ENCODE measurements at places on chromosomes 3 and 15.
A peak's percentile ranks its signal among the peaks of the same experiment; 100 is the strongest.

DNA sequence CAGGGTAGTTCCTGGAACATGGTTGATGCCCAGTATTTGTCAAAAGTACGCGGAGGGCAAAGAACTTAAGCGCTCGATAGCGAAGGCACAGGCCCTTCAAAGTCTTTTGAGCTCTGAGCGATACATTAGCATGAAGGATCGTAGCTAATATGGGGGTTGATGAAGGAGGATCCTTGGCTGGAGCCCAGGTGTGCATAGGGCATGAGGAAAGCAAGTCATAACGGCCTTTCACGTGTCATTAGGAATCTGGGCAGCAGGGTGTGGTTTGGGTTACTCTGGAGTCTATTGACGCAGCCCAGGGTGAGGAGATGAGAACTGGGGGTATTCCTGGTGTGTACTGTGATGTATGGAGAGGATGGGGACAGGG is 31.7 kb downstream of the SPINK8 start:
- DNase-seq = peak; percentile 60

DNA sequence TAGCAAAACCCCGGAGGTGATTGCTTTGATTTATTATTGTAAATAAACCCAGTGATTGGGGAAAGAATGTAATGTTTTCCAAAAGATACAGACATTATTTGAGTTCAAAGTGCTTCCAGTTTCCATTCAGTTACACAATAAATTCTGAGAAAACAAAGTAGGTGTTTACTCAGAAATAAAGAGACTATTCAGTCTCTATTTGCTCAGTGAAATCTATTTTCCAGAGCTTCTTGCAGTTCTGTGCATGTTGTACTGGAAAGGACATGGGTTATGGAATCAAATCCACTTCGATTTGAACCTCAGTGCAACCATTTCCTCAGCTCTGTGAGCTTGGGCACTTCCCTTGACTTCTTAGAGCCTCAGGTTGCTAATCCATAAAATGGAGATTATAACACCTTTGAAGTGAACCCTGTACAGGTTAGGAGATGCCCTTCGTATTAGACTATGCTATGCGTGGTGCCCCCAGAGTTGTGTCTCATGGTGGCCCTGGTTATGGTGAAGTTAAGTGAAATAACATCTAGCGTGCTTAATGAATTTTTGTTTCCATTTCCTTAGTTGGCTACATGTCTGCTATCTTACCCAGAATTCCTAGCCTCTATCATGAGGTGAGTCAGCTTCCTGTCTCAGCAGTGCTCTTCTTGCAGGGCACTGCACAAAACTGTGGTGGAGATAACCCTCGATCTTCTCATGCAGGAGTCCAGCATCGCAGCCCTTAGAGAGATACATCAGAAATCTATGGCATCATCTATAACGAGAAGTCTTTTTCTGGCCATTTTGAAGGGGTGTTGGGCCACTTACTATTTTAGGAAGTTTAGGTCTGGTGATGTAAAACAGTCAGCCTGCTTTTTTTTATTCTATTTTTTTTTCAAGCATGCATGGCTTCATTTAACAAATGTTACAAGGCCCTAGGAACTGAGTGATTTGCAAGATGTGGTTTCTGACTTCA is 97.7 kb downstream of the RPL39L start:
- DNase-seq = no peak

DNA sequence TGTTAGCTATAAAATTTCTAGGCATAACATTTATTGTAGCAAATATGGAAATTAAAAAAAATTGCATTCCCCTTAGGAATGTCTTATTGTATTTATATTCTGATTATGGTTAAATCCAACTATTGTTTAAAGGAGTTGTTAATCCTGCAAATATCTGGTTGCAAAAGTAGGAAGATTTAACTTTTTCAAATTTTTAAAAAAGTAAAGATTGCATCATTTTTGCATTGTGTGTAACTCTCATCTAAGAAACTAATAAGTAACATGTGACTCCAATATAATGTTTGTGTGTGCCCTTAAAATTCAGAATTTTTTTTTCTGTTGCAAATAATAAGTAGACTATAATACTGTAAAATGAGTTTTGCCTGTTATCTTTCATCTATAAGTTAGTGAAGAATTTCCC is 204.1 kb upstream of the DPH6 start:
- DNase-seq = no peak

DNA sequence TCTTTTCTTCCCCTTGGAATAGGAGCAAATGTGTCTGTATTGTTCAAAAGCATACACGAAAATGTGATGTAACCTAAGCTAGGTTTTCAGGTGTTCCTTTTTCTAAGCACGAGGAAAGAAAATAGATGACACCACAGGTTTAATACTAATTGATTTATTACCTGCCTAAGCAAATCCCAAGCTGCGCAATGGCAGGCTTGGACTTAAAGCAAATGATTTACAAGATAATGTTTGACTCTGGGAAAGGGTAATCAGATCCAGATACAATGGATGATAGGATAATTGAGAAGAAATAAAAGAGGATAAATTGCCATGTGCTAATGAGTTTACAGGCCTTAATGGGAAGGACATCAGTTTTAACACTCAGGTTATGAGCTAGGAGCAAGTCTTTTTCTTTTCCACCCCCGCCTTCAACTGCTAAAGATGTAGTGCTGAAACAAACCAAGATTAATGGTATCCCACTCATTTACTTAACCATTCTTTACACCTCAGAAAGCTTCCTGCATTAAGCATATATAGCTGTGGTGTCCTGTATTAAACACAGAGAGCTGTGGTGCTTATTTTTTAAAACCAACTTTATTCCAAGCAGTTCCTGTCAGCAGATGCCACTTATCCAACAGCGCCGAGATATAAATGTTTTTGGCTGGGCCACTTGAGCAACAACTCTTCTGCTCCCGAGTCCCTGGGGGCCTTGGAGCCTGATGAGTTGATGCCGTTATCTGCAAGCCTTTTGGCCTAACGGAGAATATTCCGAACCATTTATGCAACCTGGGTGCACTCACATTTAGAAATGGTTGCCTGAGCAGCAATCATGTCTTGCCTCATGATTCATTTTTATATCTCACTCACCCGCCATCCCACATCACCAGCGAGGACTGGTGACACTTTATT is 205.5 kb downstream of the MECOM start:
- DNase-seq = no peak

GRCh38 chr3:129185783-129186182 is 2.1 kb upstream of the CNBP start:
- no peak for DNase-seq

- no peak for DNase-seq
These were observed 68.4 kb downstream of the KCNAB1 start for GRCh38 chr3:156188757-156189156.

DNA sequence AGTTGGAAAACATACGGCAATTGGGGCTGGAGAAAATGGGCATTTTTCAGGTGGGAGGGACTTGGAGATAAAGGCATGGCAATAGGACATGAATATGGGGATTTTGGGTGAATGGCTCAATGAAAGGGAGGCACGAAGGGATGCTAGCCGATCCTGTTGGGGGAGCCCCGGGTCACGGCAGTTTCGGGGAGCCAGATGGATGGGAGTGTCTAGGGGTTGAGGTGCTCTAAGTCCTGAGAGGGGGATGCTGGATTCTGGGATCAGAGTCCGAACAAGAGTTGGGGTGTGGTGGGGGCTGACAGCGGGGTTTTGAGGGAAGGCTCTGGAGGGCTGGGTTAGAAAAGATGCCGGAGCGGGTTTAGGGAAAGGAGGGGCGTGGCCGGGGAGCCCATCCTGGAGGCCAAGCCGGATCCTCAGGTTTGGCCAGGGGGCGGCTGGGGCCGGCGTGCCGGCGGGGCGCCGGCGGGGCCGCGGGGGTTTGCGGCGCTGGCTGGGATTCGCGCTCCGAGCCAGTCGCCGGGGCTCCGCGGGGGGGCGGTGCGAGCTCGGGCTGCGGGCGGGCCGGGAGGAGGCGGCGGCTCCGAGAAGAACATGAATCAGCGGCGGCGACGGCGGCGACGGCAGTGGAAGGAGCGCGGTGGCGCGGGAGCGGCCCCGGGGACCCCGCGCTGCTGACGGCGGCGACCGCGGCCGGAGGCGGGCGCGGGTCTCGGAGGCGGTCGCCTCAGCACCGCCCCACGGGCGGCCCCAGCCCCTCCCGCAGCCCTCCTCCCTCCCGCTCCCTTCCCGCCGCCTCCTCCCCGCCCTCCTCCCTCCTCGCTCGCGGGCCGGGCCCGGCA is at the start of gene TYRO3:
Gene TYRO3, plus strand, starts transcription at position 813 of the 839 bp plus-strand sequence. CDS start 46 bp downstream, outside the sequence.
- peak; percentile 56 for DNase-seq

DNA sequence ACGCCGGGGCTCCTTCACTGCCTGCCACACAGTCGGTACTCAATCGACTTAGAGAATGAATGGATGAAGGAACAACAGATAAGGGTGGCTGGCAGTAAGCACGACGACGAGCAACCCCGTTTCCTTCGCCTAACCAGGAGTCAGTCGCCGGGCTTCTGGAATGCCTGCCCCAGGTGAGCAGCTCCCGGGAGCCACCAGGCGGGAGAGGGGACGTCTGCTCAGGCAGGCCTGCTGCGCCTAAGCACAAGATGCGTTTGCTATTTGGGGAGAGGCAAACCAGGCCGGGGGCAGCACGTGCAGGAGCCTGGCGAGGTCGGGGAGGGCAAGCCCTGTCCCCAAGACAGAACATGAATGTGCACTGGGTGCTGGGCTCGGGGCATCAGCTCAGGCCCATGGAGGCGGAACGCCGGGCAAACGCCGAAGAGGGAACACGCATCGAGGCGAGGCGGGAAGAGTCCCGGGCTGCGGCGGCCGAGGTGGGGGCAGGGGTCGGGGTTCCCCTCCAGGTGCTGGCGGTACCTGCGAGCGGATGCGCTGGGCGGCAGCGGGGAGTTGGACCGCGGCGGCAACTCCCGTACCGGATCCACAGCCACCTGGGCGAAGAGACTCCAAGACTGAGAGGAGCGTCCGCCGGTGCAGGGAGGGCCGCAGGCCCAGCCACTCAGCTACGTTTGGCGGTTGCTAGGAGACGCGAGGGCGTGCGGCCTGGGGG is at the start of gene CFAP92:
Gene CFAP92, minus strand, starts transcription at position 616 of the 712 bp plus-strand sequence. CDS start 772 bp downstream, outside the sequence.
- peak; percentile 81 for DNase-seq

GRCh38 chr3:58375254-58375653 is 42.6 kb downstream of the PXK start:
- DNase-seq = no peak
